Stimulated activated CD4-positive, alpha-beta T cell treated with anti-CD3 and anti-CD28 coated beads, TNF-alpha, amount 100 ng/mL, for 4 hours (primary cell): ENCODE measurements at places on chromosomes 2 and 18.

- no peak for DNase-seq
Measured at GRCh38 chr18:79859314-79859713, 61.6 kb downstream of the KCNG2 start.

DNA sequence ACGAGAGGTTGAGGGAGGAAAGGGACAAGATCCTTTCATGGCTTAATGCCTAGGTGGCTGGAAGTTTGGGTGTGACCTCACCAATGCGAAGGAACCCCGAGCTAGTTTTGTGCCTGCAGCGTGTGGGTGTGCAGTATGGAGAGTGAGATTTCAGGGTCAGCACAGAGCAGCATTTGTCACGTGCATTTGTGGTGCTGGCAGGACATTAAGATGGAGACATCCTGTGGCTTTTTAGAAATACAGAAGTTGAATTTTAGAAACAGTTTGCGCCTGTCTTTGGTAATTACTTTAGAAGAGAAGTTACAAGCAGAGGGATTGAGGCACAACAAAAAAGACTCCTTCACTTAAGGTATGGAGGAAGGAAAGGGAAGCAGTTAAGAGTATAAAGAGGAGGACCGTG is 258.2 kb upstream of the THUMPD2 start:
- no peak for DNase-seq

GRCh38 chr2:181675254-181675653 is 5.1 kb downstream of the NEUROD1 start:
- DNase-seq: no peak

GRCh38 chr2:168085801-168086361 is 161.5 kb downstream of the STK39 start:
- DNase-seq: no peak

GRCh38 chr2:43459446-43460173 is 136.2 kb downstream of the THADA start:
- DNase-seq: no peak

DNA sequence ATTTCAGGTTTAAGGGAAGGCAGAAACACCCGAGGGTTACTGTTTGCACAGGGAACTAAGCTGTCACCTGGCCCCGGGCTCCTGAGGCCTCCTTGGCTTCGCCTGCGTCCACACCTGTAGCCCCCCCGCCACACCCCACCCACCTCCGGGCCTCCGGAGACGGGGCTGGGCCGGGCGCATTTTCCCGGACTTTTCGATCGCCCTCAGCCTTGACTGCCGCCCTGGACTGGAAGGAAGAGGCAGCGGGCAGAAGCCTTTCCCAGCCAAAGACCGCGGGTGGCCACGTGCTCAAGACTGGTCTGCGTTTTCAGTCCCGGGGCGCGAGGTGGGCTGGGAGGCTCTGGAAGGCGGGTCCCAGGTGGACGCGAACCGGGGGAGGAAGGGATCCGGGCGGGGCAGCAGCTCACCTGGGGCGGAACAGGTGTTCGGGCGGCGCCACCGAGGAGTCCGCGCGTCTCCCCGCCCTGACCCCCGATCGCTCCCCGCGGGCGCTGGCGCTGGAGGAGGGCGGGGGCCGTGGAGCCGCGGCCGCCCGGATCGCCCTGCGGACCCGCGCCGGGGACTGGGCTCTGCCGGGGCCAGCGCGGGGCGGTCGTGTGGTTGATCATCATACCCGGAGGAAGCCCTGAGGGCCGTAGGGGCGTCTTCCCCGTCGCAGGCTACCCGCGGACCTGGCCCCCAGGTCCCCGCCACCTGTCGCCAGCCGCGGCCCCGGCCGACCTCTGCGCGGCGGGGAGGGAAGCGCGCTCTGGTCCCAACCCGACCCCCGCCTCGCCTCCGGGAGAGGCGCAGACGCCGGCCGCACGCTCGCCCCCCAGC is 3.2 kb downstream of the ID2 start:
- DNase-seq: no peak

DNA sequence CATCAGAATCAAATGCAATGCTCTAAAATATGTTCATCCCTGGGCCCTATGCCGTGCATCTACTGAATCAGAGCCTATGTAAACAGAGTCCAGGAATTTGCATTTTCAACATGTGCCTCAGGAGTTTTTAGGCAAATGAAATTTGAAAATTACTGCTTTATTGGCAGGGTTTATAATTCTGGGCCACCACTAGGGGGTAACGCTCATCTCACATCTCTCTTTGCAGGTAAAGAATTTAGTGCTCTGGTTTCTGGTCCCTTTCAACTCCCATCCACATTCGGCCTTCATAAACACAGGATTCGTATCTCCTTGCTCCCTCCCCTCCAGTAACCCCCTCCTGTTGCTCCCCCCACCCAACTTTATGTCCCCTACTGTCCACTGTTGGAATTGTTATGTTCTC is 49.3 kb downstream of the LYPD6B start:
- DNase-seq: no peak
